ENCODE measurements at places on chromosomes 6 and 20.

DNA sequence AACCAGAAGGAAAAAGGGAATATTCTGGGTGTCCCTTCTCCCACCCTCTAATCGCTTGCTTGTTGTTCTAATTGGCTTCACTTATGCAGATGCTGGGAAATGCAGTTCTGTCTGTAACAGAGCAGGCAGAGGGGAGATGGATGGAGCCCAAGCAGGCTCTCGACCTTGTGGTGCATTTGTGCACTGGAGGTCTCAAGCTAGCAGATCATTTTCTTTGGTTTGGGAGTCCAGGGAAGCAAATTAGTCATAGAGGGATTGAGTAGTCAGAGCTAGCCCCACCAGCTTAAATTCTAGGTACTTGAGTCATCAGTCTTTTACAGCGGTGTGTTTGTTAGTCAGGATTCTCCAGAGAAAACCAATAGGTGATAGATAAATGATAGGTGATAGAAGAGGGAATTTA is 234.7 kb upstream of the ECI2 start:
- DNase-seq, result no peak

- no peak for DNase-seq
Measured at GRCh38 chr6:166221040-166221439, 53.4 kb upstream of the TBXT start.

DNA sequence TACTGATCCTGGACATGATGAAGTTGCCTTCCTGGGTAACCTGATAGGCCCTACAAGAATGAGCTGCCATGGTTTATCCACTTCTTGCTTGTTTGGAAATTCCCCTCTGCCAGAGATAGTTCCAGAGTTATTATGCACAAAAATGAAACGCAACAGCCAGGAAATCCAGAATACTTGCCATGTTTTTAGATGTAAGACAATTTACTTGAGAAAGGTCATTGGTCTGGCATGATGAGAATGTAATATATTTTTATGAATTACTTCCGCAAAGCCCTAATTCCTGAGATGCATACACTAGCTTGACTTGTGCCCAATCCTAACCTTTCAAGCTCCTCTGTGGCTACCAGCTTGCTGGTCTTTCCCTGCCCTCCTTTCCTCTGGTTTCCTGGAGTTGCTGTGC is 27.9 kb upstream of the NT5E start:
- DNase-seq, result no peak

DNA sequence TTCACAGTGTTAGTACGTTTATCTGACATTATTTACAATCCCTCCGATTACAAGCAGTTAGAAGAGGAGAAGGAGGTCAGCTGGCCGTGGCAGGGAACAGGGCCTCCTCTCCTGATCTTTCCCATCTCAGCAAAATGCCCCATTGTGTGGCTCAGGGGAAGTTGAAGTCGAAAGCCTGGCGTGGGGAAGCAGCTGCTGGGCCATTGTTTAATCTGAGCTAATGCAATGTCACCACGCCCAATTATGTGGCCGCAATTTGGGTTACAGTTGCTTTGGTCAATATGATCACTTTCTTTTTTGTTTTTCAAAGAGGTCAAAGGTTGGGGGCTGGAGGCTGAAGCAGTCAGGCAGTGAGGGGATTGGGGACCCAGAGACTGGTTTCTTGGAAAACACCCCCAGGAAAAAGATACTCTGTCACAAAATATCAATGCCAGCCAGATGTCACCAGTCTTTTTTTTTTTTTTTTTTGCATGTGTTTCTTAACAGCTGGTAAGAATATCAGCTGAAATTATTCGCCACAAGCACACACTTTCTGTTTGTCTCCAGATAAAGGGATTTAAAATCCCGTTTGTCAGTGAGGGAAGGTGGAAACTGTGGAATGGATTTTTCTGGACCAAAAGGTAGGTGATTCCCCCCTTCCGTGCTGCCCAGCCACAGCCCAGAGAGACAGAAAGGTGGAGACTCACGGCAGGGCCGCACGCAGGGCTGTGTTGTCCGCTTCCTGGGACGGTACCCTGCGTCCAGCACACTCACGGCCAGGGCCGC is 24.6 kb downstream of the DLL1 start:
- no peak for DNase-seq

- DNase-seq, result no peak
Measured at GRCh38 chr20:36273414-36274180, 32.5 kb upstream of the DLGAP4 start.

GRCh38 chr6:7762760-7763159 is 36.9 kb downstream of the BMP6 start:
- no peak for DNase-seq

GRCh38 chr20:41185013-41185757 is 47.8 kb downstream of the PLCG1 start:
- DNase-seq, result no peak

DNA sequence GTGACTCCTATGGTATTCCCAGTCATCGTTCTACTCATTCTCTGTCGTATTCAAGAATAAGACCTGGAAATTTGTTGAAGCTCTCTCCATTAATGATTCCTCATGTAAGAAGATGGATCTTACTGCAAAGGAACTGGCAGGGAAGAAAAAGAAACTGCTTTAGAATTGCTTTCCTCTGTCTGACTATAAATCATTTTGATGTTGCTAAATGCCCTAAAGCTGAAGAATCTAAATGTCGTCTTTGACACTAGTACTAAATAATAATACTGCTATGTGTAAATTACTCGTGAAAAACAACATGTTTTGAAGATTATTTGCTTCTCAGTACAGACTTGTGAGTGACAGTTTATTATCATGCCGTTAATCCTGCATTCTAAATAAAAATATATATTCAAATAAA is 20.5 kb upstream of the MYLIP start:
- DNase-seq, result no peak

DNA sequence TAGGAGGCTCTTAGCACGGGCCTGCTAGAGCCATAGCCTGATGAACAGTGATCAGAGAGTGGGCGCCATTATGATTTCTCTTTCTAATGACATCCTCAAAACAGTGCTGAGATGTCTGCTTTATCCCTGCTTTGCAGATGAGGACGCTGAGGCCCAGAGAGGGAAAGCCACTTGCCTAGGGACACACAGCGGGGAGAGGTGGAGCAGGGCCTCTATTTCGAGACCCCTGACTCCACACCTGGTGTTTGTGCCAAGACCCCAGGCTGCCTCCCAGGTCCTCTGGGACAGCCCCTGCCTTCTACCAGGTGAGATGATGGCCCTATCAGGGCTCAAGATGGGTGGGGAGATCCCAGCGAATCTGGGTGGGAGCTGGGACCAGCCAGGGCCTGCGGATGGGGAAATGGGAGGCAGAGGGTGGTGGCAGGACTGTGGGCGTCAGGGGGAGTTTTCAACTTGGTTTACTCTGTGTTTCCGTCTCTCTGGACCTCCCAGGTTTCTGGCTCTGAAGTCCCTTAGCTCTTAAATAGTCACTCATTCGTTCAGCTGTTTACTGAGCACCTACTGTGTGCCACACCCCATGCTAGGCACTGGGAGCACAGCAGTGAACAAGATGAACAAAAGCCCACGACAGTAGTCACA is 36.7 kb downstream of the SRC start:
- DNase-seq, result no peak

GRCh38 chr6:152026291-152026690 is 218.8 kb downstream of the ESR1 start:
- DNase-seq, result no peak

GRCh38 chr6:158772851-158773371 is 46.3 kb downstream of the EZR start:
- no peak for DNase-seq

- no peak for DNase-seq
Measured at GRCh38 chr6:144327081-144327480, 41.9 kb downstream of the UTRN start.

All from stimulated activated CD8-positive, alpha-beta memory T cell treated with anti-CD3 and anti-CD28 coated beads, Interleukin-4, amount 100 ng/mL, for 1 hour (primary cell).